ENCODE measurements at places on chromosomes 7 and 10. TPM values are rescaled to one million over a fixed set of nuclear protein-coding genes. Genes with fewer than 3 reads are reported as not detected.

Gene CNNM2
- 4.2 TPM for total RNA-seq

Gene VGF
- total RNA-seq, result not detected

Gene EBLN1
- not detected for total RNA-seq

Gene OPN4
- 0.25 TPM for total RNA-seq

Gene SPDYE16
- not detected for total RNA-seq

Gene PPIF
- 139 TPM for total RNA-seq

Gene CCL26
- total RNA-seq, result not detected

Gene VPS26A
- 37.3 TPM for total RNA-seq

Gene NPC1L1
- total RNA-seq, result not detected

Gene TAS2R4
- 0.20 TPM for total RNA-seq

Gene ZNF398
- 6.6 TPM for total RNA-seq

Gene CDC14C
- not detected for total RNA-seq

Measured in left ventricle myocardium superior (tissue), 1 donor.